ENCODE measurements at places on chromosomes 1 and 21.
A peak's percentile ranks its signal among the peaks of the same experiment; 100 is the strongest.

DNA sequence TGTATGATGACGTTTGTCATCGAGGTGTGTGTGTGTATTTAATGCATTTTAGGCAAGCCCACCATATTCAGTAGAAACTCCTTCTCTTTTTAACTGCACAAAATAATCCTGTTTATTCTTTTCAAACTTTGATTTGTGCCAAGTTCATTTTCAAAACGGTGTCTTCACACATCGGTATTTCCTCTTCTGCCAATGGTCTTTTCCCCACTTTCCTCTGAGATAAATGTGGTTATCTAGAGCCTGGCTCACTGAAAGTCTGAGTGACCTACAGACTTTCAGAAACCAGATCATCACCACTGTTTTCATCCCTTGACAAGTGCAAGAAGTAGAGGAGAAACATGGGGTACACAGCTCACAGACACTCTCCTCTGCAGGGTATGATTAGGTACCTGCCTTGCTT, 69.4 kb downstream of the GPATCH2 start:
- no peak for DNase-seq

DNA sequence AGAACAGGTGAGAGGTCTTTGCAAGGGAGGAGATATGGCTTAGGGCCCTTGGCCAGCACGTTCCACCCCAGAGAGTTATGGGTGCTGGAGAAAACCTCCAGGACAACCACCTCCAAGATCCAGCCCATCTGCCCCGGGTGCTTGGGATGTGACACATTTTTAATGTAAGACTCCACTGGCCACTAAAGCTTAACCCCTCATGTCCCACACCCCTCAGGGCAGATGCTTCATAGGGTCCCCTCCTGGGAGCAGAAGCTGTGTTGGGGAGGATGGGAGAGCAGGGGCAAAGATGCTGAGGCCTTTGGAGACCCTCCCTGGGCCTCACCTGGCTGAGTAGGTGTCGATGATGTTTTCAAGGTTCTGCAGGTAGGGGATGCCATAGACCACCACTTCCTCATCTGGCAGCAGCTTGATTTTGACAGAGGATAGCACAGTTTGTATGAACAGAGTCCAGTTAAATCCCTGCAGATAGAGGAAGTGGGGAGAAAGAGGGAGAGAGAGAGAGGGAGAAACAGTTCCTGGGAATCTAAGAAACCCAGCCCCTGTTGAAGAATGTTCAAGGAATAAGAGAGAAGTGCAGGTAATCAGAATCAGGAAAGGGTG, 11.9 kb downstream of the PRXL2B start:
- DNase-seq, result peak; percentile 3

DNA sequence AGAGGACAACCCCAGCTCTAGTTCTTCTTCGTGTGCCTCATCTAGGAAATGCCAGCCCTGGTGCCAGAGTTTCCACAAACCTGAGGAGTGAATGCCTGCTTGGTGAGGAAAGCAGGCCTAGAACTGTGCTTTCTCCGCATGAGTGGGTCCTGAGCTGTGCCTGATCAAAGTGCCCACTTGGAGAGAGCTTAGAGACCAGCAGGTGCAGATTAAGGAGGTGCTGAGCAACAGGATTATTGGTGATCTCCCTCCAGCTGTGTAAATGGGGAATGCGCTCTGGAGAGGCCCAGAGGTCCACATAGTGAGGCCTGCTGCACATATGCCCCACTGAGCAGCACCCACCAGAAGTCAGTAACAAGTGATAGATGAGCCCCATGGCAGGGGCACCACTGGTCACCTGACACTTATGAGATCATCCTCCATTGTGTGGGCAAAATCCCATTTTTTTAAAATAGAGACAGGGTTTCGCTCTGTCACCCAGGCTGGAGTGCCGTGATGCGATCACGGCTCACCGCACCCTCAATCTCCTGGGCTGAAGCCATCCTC, 127.2 kb upstream of the ZC3H12A start:
- no peak for DNase-seq

DNA sequence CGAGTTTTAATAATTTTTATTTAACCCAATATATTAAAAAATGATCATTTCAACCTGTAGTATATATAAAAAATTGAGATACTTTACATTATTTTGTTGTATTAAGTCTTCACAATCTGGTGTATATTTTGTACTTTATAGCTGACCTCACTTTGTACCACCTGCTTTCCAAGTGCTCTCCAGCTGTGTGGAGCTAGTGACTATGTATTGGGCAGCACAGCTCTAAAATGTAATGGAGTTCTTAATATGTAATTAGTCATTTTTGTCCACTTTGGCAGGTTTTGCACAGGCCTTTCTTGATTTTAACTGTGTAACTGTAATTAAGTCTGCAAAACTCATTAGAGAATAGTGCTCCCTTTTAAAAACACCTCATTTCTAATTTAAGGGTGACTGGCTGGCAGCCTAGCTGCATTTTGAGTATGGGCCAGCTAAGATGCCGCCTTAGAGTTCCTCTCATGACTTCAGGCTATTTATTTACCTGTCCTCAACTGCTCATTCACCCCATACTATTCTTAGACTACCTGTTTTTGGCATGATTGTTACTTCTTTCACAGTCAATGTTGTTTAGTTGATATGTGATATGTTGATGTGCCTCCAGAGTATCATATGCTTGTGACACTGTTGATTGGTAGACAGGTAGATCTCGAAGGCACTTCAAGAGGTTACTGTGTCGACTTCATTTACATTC, 43.2 kb downstream of the ZYG11B start:
- DNase-seq, result no peak

DNA sequence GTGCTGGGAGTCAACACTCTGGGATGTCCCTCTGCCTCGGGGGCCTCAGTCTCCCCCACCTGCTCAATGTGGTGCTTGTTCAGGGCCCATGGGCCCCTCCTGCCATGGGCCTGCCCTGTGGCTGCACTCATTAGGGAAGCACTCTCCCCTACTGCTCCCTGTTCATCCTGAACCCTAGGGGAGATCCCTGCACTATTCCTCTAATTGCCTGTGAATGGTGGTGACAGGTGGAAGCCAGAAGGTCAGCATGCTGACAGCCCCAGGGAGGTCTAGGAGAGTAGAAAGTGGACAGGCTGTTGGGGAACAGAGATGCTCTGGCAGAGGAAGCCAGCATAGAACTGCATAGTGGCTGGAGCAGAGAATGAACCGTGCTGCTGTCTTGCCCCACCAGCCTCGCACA, 217.6 kb downstream of the TRABD2B start:
- DNase-seq, result no peak

DNA sequence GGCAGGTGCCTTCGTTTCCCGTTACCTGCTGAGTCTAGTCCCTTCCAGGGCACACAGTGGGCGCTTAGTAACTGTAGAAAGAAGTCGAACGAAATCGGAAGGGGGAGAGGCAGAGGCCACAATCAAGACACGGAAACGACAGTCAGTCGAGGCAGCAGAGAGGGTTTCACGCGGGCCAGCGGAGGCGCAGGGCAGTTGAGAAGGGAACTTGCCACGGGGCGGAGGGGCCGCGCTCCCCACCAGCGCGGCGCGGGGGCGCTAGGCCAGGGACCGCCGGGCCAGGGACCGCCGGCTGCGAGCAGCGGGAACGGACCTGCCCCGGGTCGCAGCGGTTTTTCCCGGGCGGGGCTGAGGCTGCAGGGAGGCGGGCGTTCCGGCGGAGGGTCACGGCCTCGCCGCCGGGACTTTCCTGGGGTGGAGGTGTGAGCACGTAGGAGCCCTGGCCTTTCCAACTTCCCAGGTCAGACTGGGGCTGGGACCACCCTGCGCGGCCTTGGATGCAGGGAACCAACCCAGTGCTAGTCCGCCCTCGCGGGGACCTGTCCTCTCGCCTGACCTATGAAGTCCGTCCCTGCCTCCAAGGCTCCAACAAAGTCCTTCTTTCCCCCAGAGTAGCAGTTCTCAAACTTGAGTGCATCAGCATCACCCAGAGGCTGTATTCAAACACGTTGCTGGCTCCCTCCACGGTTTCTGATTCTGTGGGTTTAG, 150.1 kb upstream of the FGGY start:
- DNase-seq, result peak; percentile 78

DNA sequence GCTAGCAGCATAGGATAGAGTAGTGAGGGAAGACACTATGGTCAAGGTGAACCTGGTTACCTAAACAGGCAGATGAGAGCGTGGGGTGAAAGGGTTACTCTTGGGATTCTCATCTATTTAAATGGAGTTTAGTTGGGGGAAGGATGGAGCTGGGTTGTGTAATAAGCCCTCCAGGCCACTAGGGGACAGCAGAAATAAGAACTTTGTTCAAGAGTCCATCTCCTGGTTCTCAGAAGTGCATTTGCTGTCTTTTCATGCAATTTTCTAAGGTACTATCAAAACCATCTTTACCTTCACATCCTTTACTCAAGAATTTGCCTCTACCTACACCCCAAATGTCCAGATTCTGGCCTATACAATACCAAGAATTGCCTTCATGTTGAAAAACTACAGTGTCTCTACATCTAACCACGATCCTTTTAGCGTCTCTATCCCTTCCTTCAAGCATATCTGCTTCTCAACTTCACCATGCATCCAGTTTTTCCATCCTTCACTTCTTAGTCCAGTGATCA, 28.0 kb downstream of the SLAMF1 start:
- peak; percentile 58 for DNase-seq

- DNase-seq, result no peak
Measured at GRCh38 chr1:215631489-215631888, 64.4 kb downstream of the KCTD3 start.

GRCh38 chr1:214272964-214273533, 7.9 kb upstream of the SMYD2 start:
- DNase-seq, result no peak

- no peak for DNase-seq
Measured at GRCh38 chr1:160491017-160491416, 32.0 kb downstream of the SLAMF6 start.

- peak; percentile 49 for DNase-seq
Measured at GRCh38 chr1:111199881-111200801, at the start of gene DENND2D. TSS of gene DENND2D (minus strand) at chr1:111200646. CDS start at chr1:111200459, 187 bp downstream.

DNA sequence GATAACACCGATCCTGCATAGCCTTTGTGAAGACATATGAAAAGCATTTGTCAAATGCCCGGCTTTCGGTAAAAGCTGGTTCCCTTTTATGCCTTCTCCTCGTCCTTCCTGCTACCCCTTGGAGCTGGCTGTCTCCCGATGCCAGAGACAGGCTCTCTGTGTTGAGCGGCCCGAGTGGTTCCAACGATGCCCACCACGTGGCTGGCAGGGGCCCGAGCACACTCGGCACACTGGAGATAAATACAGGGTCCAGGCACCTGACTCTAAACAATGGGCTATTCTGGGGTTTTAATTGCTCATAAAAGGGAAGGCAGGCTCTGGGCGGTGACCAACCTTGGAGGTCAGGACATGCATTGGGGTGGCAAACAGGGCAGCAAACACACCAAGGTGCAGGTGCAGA, 207.1 kb downstream of the HIVEP3 start:
- DNase-seq, result no peak

DNA sequence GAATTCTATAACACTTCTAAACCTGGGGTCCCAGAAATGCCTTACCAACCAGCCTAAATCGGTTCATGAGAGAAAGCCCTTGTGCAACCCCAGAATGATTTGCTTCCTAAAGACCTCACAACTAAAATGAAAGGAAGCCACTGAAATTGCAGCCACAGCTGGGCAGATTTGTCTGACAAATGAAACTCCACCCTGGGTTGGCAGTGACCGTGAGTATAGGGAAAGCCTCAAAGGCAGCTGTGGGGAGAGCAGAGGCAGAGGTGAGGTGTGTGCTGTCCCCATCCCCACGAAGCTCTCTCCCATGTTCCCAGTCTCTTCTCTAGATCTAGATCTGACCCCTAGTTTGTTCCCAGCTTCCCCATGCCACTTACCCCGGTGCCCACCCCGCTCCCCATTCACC, 23.1 kb downstream of the RHBDL2 start:
- DNase-seq, result no peak

DNA sequence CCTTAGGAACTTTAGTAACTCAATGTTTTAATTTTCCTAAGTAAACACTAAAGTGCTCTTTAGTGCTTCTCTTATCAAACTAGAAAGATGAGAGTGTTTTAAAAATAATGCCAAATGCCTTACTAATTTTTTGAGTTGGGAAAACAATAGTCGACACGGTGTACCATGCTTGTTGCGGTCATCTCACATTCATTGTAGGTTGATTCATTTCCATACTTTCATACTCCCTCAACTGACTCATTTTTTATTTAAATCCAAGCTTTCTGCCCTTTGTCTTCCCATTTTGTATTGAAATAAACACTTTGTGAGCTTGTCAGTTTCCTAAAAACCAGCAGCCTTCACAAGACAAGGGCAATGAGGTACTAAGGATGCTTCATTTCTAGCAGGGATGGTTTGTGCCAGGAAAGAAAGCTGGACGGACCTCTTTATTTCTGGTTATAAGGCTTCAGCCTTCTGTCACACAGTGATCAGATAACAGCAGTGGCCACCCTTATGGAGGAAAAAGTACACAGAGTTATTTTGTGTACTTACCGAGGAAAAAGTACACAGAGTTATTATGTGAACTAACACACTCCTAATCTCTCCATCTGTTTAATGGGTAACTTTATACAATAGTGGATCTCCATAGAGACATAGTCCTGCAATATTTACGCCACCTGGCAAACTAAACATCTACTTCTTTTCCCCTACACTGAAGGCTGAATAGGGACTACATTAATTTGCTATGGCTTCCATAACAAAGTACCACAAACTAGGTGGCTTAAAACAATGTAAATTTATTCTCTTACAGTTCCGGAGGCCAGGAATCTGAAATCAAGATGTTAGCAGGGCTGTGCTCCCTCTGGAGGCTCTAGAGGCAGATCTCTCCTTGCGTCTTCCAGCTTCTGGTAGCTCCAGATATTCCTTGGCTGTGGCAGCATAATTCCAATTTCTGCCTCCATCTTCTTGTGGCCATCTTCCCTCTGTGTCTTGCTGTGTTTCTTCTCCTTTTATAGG, 13.0 kb upstream of the CCDC190 start:
- no peak for DNase-seq

- DNase-seq, result no peak
Measured at GRCh38 chr1:34740161-34740868, 14.5 kb upstream of the GJB5 start.

DNA sequence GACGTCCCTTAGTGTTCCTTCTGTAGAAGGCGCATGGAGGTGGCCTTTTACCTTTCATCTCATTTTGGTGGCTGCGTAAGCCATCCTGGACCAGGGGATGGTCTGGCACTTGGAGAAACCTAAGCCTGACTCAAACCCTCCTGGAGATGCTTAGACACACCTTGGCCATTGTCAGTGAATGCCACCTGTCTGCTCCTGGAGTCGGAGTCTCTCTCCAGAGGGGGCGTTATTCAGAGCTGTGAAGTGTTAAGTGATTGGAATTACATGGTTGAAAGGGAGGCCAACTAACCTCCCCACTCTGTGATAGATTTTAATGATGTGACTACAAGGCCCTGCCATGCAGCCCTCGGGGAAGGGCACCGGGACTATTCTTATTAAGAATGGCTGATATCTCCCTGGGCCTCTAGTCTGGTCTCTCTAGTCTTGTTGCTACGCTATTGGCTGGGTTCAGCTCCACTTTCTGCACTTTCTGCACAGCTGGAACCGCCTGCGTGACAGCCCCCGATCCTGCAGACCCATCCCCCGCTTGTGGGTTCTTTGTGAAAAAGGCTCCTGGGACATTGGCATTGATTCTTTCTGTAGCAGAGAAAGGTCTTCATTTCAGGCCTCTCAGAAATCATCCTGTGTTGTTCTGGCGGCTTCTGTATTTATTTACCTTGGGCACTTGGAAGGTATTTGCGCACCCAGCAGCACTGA, 4.2 kb downstream of the RASSF5 start:
- no peak for DNase-seq
